ENCODE measurements at places on chromosomes 5 and 9. TPM values are rescaled to one million over a fixed set of nuclear protein-coding genes. Genes with fewer than 3 reads are reported as not detected.

The PRSS3 gene
- total RNA-seq, result 5.1 TPM

- DNase-seq, result no peak
These were observed 76.3 kb downstream of the OSTF1 start for GRCh38 chr9:75164573-75164972.

The SPATA31A3 gene
- total RNA-seq, result not detected

The TUSC1 gene
- total RNA-seq, result 13.7 TPM

The MYOZ3 gene
- 4.6 TPM for total RNA-seq
